ENCODE measurements at places on chromosomes 16 and 17.

GRCh38 chr16:63813862-63814261 lies 1308.0 kb downstream of the CDH11 start:
- no peak for DNase-seq

- no peak for DNase-seq
These were observed 68.3 kb upstream of the TANC2 start for GRCh38 chr17:62897706-62898105.

GRCh38 chr16:82832821-82833220 lies 206.1 kb downstream of the CDH13 start:
- DNase-seq, result no peak

DNA sequence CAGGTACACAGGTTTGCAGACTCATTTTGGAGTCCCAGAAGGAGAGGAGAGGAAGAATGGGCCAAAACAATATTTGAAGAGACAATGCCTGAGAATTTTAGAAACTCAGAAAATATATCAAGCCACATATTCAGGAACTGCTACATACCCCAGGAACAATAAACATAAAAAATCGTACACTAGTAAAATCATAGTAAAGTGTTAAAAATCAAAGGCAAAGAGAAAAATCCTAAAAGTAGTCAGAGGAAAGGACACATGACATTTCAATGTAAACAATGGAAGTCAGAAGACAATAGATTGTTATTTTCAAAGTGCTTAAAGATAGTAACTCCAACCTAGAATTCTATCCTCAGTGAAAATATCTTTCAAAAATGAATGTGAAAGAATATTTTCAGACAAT lies 28.5 kb upstream of the NACA2 start:
- no peak for DNase-seq

DNA sequence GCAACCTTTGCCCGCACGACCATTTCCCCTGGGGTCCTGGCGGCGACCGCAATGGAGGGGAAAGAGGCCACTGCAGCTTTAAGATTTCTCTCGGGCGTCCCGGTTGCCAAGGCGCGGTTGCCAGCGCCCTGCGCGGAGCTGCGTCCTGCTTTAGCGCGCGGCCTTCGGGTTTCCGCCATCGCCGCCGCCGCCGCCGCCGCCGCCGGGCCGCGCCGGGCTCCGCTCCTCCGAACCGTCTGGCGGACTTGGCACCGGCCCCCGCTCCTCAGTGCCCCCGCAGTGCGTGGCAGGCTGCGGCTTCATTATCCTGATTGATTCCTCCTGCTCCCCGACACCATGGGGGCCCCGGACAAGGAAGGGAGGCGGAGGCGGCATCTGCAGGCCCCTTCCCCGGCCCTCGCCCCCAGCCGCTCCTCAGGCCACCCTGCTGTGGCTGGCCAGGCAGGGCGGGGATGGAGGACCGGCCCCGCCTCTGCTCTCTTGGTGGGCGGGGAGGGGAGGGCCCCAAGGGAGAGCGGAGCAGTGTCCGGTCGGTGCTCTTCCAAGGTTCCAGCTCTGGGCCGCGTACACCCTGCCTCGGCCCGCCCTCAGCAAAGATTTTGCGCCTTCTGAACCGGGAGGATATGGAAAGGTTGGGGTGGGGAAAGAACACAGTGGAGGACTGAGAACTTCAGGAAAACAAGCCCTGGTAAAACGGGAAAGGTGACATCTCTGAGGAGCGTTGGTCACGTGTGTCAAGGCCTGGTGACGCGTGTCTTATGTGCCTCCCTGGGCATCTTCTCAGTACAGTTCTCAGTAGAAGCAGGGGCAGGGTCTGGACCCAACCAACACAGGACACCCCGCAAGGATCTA lies 34.0 kb downstream of the NEUROD2 start:
- peak; percentile 68 for DNase-seq

DNA sequence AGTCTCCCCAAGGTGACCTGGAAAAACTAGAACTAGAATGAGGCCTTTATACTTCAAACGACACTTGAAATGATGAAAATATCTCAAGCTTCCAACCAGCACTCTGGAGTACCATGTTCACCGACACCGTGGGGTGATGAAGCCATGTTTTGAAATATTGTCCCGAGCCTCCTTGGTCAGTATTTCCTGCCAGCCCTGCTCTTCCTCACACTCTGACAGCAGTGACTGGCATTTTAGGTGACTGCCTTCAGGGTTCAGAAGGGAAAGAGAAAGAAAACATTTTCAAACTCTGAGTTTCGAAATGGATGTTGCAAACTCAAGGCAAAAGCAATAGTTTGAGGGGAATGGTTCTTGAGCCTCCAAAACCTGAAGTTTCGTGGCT lies 39.3 kb upstream of the IRX6 start:
- no peak for DNase-seq

DNA sequence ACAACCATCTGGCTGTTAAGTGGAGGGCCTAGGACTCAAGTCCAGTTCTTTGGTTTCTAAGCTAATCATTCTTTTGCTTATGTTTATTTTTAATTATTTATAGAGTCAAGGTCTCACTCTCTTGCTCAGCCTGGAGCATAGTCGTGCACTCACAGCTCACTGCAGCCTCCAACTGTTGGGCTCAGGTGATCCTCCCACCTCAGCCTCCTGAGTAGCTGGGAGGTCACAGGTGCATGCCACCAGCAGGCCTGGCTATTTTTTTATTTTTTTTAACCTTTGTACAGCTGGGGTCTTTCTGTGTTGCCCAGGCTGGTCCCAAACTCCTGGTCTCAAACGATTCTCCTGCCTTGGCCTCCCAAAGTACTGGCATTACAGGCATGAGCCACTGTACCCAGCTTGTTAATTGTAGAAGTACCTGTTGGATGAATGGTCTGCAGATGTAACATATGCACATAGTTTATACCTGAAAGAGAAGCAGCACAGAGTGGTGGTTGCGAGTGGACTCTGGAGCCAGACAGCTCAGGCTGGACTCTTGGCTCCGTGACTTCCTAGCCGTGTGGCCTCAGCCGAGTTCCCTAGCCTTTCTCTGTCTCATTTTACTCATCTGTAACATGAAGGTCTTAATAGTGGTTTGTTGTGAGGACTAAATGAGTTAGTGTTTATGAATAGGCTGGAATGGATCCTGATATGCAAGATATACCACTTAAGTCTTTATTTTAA lies 337.5 kb downstream of the SNX29 start:
- DNase-seq, result no peak

- no peak for DNase-seq
These were observed 23.8 kb downstream of the FAM83G start for GRCh38 chr17:18980682-18981334.

- DNase-seq, result no peak
These were observed 72.3 kb downstream of the SEC14L1 start for GRCh38 chr17:77212833-77213777.

GRCh38 chr17:55563363-55563762 lies 52.1 kb upstream of the SMIM36 start:
- DNase-seq, result no peak

DNA sequence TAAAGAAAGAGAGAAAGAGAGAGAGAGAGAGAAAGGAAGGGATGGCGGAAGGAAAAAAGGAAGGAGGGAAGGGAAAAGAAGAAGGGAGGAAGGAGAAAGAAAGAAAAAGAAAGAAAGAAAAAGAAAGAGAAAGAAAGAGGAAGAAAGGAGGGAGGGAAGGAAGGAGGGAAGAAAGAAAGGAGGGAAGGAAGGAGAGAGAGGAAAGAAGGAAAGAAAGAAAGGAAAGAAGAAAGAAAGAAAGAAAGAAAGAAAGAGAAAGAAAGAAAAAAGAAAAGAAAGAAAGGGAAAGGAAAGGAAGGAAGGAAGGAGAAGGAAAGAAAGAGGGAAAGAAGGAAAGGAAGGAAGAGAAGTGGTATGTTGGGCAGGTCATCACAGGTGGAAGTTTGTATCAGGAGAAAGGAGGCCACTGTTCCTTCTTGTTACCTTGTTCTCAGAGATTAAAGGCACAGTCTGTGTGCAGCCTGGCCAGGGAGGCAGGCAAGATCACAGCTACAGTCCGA lies 19.3 kb downstream of the SLC35G3 start:
- DNase-seq, result no peak

DNA sequence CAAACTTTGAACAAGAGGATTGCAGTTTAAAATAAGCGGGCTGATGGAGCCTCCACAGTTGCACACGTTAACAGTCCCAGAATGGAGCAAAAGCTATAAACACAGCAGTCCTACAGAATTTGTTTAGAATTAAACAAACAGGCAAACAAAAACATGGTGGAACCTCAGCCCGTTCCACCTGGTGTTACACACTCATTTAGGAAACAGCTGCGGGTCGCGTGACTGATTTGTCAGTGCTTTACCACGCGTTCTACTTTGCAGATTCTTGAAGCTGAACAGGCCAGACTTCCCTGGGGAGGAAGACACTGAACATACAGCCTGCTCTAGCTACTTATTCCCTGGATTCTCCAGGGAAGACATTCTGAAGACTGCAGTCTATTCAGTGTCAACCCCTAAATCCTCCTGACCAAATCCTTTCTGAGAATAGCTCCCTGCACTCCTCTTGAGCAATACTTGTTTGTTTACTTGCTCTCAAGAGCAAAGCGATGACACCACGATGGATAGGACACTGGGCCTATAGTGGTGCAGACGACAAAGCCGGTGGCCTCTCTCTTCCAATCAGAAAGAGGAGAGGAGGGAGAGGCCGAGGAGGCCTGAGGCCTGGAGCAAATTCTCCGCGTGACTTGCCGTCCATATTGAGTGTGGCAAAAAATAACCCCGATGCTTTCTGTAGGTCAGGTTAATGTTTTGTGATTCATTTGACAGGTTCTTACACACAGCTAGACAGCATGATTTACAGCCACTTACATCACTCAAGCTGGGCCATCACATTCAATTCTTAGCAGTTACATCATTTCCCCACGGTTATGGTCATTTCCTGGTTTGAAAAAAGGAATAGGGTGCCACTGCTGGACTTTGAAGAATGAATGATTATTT lies 4.0 kb upstream of the MAP1LC3B start:
- peak; percentile 87 for DNase-seq

GRCh38 chr16:49923411-49923810 lies 67.5 kb upstream of the ZNF423 start:
- no peak for DNase-seq

DNA sequence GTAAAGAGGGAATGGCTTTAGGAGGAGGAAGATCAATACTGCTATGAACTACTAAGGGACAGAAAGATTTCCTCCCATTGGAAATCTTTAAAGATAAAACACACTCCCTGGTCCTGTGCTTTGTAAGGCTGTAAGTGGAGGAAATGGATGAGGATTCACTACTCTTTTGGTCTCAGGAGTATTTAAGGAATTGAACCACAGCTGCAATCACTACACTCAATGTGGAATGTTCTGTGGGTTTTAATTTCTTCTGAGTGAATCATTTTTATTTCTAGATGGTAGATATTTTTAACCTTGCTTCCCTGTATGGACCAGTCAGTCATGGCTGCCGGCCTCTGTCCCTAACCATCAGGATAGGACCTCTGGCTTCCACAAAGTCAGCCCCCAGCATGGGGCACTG lies 65.6 kb downstream of the SDR42E1 start:
- DNase-seq, result no peak

GRCh38 chr17:64213995-64214811 lies 48.9 kb downstream of the TEX2 start:
- DNase-seq, result no peak

DNA sequence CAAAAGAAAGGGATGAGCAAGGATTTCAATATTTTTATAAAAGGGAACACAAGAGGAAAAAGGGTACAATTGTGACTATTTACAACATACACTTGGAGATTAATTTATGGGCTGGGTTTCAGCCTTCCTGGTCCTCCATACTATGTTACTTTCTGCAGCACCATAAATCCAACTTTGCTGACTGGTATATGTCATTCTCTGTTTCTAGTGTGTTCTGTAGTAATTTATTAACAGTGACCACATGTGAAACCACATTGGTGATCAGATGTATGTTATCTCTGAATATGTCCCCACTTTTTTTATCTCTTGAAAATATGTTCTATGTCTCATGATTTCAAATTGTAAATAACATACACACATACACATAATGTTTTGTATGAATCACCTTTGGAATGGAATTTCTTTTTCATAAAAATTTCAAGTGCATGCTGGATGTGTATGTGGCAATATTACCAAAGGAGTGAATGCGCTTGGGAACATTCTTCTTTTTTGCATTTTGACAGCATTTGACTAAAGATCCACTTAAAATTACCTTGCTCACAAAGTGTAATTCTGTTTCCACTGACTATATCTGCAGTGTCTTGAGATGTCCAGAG lies 2.9 kb upstream of the LYRM9 start:
- no peak for DNase-seq

DNA sequence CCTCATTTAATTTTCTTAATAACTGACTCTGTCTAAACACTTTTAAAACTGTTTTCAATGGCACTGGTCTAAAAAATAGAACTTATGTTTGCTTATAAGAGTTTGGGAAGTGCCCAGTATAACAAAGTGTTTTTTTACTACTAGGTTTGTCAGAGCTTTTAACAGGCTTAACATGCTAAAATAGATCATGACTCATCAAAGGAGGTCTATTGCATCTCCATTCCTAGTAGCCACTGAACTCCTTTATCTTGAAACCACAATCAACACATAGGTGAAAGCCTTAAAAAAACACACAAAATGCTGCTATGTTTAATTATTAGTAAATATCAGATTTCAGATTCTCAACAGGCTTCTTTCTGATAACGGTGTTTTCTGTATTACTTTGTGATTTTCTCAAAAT lies 196.4 kb upstream of the KIF2B start:
- no peak for DNase-seq

- DNase-seq, result peak; percentile 2
These were observed 6.0 kb upstream of the RBFOX3 start for GRCh38 chr17:79616801-79617200.

DNA sequence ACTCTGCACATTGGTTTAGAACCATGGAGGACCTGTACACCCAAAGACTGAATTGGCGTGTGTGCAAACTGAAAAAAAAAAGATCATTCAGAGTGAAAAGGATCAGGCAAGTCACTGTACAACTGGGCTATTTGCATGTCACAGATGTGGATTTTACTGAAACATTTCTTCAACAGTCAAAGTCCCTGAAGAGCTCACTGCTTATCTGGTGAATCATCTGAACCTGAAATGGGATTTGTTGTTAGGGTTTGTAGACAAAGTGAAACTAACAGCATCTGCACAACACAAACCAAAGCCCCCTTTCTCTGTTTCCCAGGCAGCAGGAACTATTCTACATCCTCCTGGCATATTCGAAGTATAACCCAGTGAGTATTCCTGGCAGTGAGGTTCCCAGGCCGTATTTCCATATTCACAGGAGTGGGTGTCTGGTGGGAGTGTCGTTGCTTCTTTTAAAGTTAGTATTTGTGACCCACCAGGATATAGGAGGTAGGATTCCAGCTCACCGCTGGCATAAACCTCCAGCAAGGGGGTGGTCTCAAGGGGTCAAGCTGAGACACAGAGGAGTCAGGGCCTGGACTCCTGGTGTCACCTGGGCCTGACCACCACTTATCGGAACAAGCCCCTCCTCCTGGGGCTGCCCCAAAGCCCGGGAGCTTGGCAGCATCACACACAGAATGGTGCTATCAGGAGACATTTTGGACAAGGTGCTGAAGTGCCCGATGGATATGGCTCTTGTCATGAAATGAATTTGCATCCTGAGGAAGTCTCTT lies 80.9 kb downstream of the GOSR1 start:
- DNase-seq, result no peak

- no peak for DNase-seq
These were observed 161.2 kb downstream of the MRTFB start for GRCh38 chr16:14232106-14232864.
